ENCODE measurements at places on chromosomes 6 and 20. TPM values are rescaled to one million over a fixed set of nuclear protein-coding genes. Genes with fewer than 3 reads are reported as not detected.
A peak's percentile ranks its signal among the peaks of the same experiment; 100 is the strongest.

MYB gene
- total RNA-seq, result not detected

COL9A1 gene
- not detected for total RNA-seq

DNA sequence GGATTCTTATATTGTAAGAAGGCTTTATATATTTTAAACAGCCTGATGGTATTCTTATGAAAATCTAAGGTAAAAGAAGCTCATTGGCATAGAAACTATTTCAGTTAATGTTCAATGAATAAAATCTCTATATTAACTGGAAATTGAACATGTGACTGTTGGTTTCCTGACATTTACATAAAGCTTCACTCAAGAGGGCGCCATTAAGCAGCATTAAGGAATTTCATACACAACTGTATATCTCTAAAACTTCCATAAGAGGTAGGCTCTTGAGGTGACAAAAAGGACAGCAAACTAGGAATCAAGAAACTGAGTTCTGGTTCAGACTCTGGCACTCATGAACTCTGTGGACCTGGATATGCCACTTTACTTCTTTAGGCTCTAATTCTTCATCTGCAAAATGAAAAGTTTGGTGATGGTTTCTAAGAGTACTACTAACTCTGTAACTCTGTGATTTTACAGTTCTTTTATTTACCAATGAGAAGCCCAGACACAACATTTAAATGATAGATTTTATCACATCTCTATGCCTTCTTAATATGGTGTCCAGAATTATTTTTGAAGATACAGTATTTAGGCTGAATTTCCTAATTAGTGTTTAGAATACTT is 147.5 kb downstream of the FLRT3 start:
- peak; percentile 61 for DNase-seq
- no peak overlapping the region for H3K4me3 ChIP-seq
- no peak overlapping the region for H3K27ac ChIP-seq
- H3K4me1 ChIP-seq, result peaks cover 11% of the 10 kb centered on the region

DNA sequence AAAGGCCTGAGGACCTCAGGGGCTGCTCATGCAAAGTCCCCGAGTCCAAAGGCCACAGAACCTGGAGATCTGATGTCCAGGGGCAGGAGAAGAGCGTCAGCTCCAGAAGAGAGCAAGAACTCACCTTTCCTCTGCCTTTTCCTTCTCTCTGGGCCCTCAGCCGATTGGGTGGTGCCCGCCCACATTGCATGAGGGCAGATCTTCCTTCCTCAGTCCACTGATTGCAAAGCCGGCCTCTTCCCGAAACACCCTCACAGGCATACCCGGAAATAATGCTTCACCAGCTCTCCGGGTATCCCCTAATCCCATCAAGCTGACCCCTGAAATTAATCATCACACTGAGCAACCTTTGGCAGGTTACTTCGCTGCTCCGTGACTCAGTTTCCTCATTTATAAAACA is 33.4 kb downstream of the SPDEF start:
- no peaks in the 10 kb centered on the region for H3K27me3 ChIP-seq
- no peaks in the 10 kb centered on the region for H3K36me3 ChIP-seq
- no peak overlapping the region for H3K27ac ChIP-seq
- DNase-seq, result no peak
- H3K4me1 ChIP-seq, result no peaks in the 10 kb centered on the region

DNA sequence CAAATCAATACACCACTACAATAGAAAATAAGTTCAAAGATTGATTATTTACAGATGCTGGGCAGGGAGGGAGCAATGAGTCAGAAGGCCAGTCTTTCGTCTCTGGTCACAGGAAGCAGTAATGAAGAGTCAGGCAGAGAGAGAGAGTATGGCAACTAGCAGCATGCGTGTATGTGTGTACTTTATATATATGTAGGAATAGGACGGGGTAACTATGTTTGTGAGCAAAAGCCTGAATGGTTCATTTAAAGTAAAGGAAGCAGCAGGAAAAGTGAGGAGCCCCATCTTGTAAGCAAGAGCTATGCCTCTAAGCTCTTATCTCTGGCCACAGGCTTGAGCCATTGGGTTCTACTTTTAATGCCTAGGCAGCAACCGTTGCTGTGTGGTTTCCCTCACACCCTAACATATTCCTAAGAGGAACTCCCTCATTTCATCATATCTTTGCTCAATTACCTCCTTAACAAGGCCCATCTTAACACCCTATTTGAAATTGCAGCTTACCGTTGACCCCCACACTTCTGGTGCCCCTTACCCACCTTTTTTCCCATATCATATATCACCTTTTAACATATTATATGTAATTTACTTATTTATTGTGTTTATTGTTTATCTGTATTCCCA is 66.6 kb downstream of the AFG1L start:
- no peak overlapping the region for H3K4me3 ChIP-seq
- no peaks in the 10 kb centered on the region for H3K27me3 ChIP-seq
- no peaks in the 10 kb centered on the region for H3K36me3 ChIP-seq
- no peak for DNase-seq

- no peaks in the 10 kb centered on the region for H3K4me1 ChIP-seq
- no peaks in the 10 kb centered on the region for H3K27me3 ChIP-seq
- no peak overlapping the region for H3K27ac ChIP-seq
- DNase-seq, result no peak
Observed at GRCh38 chr6:147407571-147407970, 100.9 kb upstream of the SAMD5 start.

GRCh38 chr6:21949211-21949801 is 347.5 kb downstream of the PRL start:
- no peak for DNase-seq
- no peaks in the 10 kb centered on the region for H3K36me3 ChIP-seq
- H3K27ac ChIP-seq, result no peak overlapping the region
- H3K27me3 ChIP-seq, result no peaks in the 10 kb centered on the region

DNA sequence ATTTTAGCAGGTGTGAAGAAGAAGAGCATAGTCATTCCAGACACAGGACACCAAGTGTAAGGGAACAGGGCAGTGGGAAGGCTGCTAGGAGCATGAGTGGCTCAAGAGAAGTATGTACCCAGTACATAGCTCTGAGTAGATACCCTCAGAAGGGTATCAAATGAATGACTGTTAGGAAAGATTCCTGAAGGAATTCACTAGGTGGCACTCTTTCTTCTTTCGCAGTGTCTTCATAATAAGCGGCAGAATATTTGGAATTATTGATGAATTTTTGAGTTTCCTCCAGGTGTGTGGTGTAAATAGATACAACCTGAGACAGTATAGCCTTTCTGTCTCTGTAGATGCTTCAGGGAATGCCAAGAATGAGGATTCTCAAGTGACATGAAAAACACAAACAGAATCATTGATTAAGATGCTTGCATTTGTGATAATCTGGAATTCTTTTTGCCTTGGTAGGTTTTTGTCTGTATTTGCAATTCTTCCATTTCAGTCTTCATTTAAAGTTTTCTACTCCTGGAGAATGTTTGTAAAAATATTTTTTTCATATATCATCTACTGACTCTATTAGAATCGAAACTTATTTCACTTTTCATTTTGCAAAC is 264.3 kb upstream of the RIMS1 start:
- no peak overlapping the region for H3K27ac ChIP-seq
- peak; percentile 21 for DNase-seq
- H3K27me3 ChIP-seq, result peaks cover 40% of the 10 kb centered on the region
- H3K36me3 ChIP-seq, result no peaks in the 10 kb centered on the region

Measured in MCF 10A (cell line).